ENCODE measurements at places on chromosomes 1 and 21.
A peak's percentile ranks its signal among the peaks of the same experiment; 100 is the strongest.

DNA sequence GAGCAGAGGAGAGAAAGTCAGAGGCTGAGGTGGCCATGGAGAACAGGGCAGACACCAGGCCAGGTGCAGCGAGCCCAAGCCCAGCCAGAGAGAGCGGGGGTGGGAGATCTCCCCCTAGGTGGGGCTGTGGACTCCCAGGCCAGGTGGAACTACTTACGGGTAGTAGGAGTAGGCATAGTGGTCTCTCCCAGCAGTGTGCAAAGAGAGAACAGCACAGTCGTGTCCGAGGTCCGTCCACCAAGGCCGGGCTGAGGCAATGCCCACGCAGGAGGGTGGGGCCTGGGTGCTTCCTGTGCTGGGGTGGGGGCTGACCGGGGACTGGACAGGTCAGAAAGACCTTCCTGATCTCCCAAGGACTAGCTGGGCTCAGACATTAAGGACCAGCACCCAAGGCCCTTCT is 263.7 kb downstream of the PTPRU start:
- no peak for DNase-seq

DNA sequence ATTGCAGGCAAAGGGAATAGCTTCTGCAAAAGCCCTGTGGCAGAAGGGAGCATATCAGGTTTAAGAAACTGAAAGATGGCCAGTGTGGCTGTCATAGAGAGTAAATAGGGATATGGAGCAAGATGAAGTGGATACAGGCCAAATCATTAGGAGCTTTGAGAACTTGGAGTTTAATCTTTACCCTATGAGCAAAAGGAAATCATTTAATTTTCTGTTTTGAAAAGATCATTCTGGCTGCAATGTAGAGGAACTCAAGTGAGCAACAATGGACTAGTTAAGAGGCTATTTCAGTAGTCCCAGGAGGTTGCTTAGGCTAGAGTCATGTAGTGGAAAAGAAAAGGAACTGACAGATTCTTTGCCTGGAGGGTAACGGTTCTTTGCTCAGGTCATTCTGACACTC is 47.2 kb downstream of the RAP1A start:
- no peak for DNase-seq

- DNase-seq = peak; percentile 66
Observed at GRCh38 chr1:234214129-234214910, 158.9 kb upstream of the COA6 start.

DNA sequence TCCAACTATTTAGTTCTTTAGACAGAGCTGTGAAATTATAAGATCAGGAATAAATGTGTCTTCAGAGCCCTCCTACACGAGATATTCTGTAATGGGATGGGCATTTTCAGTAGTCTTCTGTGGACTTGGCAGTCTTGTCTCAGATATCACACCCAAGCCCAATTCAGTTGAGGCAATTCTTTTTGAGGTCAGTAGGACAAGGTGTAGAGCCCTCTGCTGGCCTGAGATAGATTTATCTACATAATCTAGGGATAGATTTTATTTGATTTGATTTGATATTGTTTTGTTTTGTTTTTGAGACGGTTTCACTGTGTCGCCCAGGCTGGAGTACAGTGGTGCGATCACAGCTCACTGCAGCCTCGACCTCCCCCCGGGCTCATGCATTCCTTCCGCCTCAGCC is 77.5 kb downstream of the FMN2 start:
- DNase-seq = no peak

DNA sequence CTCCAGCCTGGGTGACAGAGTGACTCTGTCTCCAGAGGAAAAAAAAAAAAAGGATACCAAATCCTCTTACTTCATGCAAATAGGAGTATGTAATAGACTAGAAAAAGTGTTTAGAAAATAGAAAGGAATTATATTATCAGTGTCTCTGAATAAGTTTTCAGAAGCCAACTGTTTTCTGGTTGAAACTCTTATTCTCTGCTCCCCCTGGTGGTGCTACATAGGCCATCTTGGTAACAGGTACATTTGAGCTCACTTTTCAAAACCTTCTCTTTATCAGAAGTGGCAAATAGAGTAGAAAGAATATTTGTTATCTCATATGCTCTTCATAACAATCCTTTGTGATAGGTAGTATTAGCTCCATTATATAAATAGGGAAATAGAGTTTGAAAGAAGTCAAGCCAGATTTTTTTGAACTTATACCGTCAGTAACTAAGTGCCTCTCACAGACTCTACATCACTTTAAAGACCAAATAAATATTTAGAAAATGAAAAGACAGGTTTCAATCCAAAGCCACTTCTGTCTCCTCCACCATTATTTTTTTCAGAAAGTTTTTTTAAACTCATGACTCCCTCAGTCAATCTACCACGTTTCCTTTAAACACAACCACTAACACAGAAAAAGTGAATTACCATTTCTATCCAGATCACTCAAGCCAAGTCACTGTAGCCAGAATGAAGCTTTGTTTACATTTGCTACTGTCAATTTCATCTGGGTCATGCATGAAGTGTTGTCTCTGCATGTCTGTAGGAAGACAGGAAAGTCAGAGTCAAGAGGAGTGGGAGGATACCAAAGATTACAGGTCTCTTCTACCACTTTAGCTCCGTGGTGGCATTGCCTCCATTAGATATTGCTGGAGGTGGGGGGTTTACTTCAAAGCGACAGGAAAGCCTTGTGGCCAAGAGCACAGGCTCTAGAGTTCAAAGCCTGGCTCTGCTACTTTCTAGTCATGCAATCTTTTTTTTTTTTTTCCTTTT is 45.6 kb downstream of the IL23R start:
- peak; percentile 25 for DNase-seq

DNA sequence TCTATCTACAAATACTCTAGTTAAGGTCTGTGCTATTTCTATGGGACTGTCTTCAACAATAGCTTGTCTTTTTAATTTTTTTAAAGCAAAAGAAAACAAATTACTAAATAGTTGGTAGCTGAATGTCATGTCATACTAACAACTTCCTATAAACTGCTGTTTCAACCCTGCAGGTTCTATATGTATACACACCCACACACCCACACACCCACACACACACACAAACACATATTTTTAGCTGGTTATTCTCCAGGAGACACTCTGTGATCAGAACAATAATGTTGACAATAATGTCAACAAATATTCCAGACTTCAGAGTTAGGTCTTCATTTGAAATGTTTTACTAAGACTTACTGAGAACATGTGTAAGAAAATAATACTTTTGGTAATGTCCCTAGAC is 66.7 kb downstream of the AK5 start:
- DNase-seq = no peak

DNA sequence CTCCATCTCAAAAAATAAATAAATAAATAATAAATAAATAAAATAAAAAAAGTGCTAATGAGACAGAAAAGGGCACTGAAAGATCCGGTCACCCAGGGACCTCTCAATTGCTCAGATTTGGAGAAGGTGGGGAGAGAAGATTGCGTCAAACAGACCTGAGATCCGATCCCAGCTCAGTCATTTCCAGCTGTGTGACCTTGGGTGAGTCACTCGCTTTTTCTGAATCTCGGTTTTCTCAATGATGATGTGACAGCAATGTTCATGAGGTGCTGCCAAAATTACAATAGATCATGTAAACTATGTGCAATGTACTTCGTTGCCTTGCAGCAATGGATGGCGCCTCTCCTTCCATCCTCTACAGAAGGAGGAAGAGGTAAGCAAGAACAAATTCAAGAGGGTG is 11.1 kb upstream of the MEF2D start:
- no peak for DNase-seq

DNA sequence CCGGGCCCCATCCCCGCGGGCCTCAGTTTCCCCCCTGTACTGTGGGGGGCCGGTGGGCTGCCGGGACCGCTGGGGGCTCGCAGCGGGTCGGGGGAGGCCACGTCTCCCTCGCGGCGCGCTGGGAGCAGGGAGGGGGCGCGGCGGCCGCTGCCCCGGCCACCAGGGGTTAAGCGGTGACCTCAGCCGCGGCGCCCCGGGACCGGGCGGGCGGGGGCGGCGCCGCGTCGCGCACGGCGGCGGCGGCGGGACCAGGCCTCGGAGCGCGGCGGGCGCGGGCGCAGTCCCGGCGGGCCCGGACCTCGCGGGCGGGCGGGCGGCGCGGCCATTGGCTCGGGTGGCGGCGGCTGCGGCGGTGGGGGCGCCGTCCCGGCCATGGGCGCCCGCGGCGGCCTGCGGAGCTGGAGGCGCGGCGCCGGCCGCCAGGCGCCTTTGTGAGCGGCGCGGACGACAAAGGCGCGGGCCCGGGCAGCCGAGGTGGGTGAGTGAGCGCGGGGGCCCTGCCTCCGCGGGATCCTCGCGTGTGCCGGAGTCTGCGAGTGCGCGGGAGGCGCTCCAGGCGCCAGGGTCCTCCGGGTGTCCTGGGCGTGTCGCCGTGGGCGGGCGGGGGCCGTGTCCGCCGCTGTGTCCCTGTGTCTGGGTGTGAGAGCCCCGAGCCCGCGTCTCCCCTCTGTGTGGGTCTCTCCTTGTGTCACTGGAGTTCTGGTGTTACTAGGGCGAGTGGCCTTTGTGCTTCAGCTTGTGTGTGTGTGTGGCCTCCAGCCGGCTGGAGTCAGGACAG is at the start of gene ARHGEF10L:
Gene ARHGEF10L, plus strand, starts transcription at position 222 of the 778 bp plus-strand sequence. CDS start 40,898 bp downstream, outside the sequence.
- peak; percentile 66 for DNase-seq

DNA sequence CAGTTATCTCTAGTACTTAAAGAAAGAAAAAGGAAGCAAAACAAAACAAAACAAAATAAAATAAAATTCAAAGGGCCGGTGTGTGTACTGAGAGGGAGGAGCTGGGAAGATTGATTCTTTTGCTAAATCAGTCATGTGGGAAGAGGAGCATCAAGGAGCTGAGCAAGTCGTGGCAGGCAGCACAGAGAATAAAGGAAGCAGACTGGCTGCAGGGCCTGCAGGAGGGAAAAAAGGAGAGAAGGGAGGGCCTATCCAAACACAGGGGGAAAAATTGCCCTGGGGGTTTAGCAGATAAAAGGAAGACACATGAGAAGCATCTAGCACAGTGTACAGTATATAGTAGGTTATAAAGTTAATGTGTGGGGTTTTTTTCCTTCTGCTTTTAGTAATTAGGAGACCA is 27.6 kb downstream of the AGO4 start:
- DNase-seq = no peak

DNA sequence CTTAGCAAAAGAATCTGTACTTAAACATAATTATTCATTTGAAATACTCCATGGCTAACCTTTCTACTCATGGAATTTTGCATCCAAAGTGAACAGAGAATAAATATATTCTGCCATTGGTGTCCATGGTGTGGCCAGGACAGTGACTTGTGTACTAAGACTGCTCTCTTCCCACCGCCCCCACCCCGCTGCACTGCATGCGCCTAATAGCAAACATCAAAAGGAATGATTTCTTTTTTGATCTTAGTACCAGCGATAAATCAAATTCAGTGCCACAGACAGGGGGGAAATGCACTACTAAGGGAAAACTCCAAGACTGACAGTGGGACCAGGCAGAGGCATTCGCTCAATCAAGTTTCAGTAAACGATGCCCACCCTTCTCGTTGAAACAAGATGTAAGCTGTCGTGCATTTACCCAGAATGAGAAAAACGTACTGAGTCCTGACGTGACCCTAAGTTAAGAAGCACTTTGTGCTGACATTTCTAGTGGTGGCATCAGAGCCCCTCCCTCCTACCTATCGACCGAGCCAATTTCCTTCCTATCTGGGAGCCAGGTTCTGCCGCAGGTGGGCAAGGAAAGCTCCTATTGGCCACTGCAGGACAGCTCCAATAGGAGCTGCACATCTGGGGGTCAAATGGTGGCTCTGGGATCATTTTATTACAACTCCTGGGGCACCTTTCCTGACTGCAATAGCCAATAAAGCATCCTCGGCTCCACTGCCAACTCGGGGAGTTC is 12.5 kb downstream of the ESRRG start:
- no peak for DNase-seq

All from nephron progenitor cell (in vitro differentiated cells).